ENCODE measurements at places on chromosomes 6 and 20.

GRCh38 chr6:153872946-153873345 lies 166.1 kb upstream of the OPRM1 start:
- DNase-seq, result no peak

- peak; percentile 30 for DNase-seq
These were observed 30.1 kb downstream of the RIMS4 start for GRCh38 chr20:44780226-44780625.

- no peak for DNase-seq
These were observed 691.7 kb upstream of the SLC35B3 start for GRCh38 chr6:9126878-9127560.

DNA sequence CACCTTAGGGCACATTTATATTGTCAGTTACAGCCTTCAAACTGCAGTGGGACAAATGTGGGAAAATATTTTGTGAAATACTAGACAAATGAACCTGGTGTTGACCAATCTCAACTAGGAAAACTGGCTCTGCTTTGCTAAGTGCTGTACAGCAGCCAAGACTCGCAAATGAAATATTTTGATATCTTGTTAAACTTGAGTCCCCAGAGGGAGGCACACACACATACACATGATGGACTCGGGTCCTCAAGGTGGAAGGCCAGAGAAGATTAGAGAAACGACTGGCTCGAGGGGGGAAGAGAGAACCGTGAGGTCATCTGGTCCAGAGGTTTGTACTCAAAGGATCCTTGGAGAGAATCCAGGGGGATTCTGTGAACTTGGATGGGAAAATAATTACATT lies 67.3 kb upstream of the JAG1 start:
- DNase-seq, result no peak

DNA sequence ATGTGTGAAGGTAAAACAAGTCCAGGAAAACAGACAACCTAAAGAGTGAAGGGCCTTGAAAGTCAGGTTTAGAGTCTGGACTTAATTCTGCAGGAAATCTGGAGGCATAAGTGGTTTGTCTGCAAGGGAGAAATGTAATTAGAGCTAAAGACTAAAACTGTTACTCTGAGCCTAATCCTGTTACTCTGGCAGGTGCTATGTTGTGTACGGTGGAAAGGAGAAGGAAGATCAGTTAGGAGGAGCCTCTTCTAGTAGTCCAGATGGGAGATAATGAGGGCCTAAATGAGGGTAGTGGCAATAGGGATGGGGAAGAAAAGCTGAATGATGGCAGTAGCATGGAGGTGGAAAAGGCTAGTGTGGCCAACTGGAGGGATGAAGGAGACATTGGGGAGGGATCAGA lies 118.5 kb downstream of the PDSS2 start:
- DNase-seq, result no peak

DNA sequence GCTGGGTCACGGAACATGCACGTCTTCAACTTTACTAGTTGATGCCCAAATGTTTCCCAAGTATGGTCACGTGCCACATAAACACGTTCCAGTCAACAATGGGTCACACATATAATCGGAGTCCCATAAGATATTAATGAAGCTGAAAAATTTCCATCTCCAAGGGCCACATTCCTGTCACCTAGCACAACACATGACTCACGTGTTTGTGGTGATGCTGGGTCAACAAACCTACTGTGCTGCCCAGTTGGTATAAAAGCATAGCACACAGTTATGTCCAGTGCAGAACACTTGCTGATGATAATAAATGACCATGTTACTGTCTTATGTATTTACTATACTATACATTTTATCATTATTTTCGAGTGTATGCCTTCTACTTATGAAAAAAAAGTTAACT lies 68.0 kb upstream of the INSM1 start:
- DNase-seq, result no peak

- DNase-seq, result no peak
These were observed 68.1 kb downstream of the HFE start for GRCh38 chr6:26155061-26155930.

DNA sequence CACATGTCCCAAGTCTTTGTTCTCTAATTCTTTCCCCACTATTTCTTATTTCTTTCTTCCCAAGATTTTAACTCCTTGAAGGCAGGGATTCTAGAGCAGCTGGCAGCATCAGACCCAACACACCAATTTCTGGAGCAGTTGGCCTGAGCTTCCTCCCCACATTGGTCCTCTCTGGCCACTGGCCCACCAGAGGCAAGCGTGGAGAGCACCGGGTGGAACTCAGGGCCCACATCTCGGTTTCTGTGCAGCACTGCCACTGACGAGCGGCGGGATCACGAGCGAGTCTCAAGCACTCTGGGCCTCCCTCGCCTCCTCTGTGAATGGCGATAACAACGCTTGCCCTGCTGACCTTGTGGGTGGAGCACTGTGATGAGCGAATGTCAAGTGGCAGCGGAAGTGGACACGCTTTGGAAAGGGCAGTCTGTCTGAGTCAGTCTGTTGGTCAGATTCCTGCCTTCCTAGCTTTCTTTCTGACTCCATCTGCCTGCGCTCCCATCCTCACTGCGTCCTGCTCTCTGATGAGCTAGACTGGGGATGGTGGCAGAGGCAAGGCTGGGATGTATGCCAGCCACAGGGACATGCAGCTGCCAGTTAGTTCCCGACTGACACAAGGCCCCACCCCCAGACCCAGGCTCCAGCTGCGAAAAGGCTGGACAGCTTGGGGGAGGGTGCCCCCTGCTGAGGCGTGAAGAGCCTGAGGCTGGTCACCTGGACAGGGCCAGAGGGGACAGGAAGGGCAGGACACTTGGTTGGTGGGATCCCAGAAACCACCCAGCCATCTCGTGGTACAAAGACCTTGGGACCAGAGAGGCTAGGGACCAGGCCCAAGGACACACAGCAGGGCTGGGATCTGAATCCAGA lies 4.5 kb upstream of the SPDEF start:
- no peak for DNase-seq

- no peak for DNase-seq
These were observed 333.7 kb downstream of the CDH4 start for GRCh38 chr20:61585764-61586163.

DNA sequence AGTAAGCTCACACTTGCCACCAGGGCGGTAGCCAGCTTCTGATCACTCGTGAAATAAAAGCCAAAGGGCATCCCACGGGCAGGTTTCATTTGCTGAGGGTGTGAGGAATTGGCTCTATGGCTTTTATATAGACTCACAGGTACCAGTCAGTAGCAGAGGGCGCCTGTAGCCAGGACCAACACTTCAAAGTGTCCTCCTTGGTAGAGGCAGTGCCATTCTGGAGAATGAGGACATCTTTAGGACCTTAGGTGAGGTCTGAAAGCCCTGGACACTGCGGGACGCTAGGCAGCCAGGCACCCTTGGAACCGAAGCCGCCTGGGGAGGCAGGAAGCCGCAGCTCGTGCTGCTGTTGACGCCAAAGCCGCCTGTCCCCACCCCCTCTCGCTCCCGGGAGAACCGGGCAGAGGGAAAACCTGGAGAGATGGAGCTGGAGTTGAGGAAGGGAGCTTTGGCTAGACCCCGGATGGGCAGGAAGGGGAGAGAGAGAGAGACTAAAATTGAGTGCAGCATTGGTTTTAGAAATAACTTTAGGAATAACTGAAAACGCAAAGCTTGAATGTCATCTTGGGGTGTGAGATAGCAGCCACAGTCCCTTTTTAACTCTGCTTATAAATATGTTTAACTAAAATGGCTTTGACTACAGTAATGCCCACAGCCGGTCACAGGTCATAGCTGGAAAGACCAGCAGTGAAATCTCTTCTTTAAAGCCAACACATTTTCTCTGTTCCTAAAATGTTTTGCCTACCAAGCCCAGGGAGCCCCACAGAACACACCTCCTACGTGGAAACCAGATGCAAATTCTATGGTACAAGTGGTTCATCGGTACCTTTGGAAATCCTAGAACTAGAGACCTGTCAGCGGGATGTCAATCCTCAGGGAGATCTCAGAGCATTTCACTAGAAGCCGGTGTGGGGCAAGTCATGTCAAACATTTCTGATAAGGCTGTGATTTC lies 128.5 kb upstream of the CDYL start:
- no peak for DNase-seq

GRCh38 chr6:114952229-114952628 lies 609.4 kb upstream of the HS3ST5 start:
- no peak for DNase-seq

DNA sequence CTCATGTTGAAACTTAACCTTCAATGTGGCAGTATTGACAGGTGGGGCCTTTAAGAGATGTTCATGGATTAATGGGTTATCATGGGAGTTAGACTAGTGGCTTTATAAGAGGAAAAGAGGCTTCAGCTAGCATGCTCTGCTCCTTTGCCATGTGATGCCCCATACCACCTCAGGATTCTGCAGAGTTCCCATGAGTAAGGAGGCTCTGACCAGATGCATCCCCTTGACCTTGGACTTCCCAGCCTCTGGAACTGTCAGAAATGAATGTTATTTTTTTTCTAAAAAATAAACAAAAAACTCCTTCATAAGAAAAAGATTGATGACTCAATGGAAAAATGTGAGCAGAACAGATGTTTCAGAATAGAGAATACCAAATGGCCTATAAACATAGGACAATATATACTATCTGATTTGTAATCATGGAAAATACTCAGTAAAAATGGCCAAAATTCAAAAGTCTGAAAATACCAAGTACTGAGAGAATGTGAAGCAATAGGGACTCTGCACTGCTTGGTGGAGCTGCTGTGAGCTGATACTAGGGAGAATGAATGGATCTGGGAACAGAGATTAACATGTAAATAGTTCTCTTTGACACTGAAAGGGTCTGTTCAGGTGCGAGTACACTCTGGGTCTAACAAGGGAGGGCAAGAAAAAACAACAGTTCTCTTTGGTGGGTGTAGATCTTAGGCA lies 7.4 kb upstream of the TRIM39 start:
- no peak for DNase-seq

GRCh38 chr20:14712302-14712739 lies 374.9 kb upstream of the FLRT3 start:
- no peak for DNase-seq

GRCh38 chr20:45874576-45874975 lies 6.5 kb upstream of the ZSWIM1 start:
- no peak for DNase-seq

- DNase-seq, result no peak
These were observed 252.5 kb upstream of the NOX3 start for GRCh38 chr6:155708100-155708499.

- DNase-seq, result no peak
These were observed 69.2 kb upstream of the GMDS start for GRCh38 chr6:2314641-2315040.

GRCh38 chr6:144392536-144392935 lies 107.4 kb downstream of the UTRN start:
- DNase-seq, result no peak

GRCh38 chr6:87391334-87391733 lies 16.4 kb upstream of the CFAP206 start:
- DNase-seq, result no peak

- peak; percentile 81 for DNase-seq
These were observed 56.0 kb upstream of the DDR1 start for GRCh38 chr6:30828027-30828962.

GRCh38 chr20:62243906-62244515 lies 5.7 kb downstream of the OSBPL2 start:
- DNase-seq, result no peak

GRCh38 chr6:167394339-167394738 lies 69.5 kb downstream of the TTLL2 start:
- no peak for DNase-seq

DNA sequence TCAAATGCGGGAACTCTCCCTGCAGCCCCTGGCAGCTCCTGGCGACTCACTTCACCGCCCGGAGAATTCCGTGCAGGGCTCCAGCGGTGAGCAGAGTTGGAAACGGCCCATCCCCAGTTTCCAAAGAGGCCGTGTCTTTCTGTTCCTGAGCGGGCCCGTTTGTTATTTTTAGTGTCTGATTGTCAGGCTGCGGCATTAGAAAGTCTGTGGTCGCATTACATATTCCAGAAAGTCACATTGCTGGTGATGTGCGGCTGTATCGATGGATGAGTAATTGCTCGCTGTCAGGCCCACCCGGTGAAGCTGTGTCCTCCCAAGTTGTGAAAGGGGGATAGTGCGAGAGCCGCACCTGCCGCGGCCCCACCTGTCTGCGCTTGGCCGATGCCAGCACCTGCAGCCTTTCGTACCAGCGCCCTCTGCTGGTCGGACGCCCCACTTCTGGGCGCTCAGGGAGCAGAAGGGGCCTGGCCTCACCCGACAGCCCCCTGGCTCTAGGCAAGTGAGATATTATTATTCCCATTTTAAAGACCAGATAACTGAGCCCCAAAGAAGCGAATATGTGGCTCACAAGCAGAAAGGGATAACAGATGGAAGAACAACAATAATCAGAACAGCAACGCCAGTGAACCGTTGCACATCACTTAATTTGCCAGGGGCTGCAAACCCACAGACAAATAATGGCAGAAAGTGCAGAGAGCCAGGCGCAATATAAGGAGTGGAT lies 244.9 kb downstream of the TSHZ2 start:
- peak; percentile 79 for DNase-seq

DNA sequence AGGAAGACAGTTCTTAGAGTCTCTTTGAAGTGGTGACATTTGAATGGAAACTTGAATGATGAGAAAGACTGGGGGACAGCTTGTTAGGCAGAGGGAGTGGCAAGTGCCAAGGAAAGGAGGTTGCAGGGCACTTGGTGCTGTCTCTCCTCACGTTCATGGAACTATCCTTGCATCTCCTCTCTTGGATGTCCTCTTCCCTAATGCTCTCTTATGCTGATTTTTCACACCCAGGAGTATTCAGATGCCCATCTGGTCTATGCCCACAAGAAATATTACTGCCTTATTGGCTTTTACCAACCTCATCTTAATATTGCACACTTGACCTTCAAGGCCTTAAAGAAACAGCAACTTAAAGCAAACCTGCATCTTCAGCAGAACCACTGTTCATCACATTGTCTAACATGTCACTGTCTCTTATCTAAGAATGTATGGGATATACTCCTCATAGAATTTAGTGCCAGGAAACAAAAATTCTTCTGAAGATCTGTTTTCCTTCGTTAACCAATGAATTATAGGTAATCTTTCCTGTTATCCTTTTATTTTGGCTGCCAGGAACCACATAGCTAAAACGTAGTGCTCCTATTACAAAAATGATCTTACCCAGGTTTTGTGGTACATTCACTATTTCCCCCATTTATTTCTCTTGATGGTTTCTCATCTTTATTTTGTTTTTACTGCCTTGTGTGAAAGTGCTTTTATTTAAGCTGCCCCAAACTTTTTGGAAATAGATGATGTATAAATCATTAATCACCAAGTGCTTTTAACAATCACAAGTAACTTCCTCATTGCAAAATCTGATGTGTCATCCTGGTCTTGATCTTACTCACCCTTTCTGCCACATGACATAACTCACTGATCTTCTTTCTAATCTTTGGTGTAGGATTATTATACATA lies 12.8 kb downstream of the RGS17 start:
- no peak for DNase-seq

- no peak for DNase-seq
These were observed 95.6 kb downstream of the UST start for GRCh38 chr6:148842296-148843019.

DNA sequence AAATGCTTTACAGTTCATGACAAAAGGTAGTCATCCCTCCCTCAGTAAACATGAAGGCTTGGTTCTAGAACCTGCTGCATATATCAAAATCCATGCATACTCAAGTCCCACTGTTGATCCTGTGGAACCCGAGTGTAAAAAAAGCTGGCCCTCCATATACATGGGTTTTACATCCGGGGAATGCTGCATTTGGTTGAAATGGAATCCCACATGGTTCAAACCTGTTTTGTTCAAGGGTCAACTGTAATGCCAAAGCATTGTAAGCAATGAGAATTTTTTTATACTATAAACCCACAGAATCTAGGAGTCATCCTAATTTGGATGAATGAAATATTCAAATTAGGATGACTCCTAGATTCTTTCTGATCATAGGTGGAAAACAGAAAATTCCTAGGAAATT lies 5.9 kb upstream of the HDAC2 start:
- DNase-seq, result no peak

- DNase-seq, result no peak
These were observed 222.7 kb downstream of the ANKRD60 start for GRCh38 chr20:58005581-58006345.

Measured in stimulated activated CD4-positive, alpha-beta T cell treated with anti-CD3 and anti-CD28 coated beads, Interleukin-4, amount 100 ng/mL, for 4 hours (primary cell).